ENCODE measurements at places on chromosomes 4 and X. TPM values are rescaled to one million over a fixed set of nuclear protein-coding genes. Genes with fewer than 3 reads are reported as not detected.
A peak's percentile ranks its signal among the peaks of the same experiment; 100 is the strongest.

GRCh38 chr4:48590884-48591283 is 100.8 kb downstream of the ZAR1 start:
- DNase-seq, result no peak

GRCh38 chrX:2705046-2705832 is 14.1 kb downstream of the CD99 start:
- DNase-seq, result no peak

DNA sequence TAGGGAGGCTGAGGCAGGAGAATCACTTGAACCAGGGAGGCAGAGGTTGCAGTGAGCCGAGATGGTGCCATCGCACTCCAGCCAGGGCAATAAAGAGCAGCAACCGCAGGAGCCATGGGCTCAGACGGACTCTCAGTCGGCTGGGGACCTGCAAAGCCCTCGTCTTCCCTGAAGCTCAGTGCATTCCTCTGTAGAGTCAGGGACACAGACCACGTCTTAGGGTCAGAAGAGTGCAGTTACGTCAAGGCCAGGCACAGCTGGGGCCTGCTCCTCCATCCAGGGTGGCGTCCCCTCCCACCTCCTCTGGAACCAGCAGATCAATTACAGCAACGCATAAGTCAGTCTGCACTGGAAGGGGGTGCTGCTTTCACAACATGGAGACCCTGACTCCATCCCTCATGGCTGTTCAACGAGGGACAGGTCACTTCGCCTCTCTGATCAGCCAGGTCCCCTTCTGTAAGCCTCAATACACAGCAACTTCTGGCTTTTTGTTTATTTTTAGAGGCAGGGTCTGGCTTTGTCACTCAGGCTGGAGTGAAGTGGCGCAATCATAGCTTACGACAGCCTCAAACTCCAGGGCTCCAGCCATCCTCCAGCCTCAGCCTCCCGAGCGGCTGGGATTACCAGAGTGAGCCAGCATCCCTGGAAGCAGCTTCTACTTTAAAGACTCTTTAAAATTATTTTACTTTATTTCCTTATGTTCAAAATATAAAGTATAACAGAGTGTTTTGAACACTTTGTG is 76.4 kb downstream of the ZFYVE28 start:
- no peak for DNase-seq

DNA sequence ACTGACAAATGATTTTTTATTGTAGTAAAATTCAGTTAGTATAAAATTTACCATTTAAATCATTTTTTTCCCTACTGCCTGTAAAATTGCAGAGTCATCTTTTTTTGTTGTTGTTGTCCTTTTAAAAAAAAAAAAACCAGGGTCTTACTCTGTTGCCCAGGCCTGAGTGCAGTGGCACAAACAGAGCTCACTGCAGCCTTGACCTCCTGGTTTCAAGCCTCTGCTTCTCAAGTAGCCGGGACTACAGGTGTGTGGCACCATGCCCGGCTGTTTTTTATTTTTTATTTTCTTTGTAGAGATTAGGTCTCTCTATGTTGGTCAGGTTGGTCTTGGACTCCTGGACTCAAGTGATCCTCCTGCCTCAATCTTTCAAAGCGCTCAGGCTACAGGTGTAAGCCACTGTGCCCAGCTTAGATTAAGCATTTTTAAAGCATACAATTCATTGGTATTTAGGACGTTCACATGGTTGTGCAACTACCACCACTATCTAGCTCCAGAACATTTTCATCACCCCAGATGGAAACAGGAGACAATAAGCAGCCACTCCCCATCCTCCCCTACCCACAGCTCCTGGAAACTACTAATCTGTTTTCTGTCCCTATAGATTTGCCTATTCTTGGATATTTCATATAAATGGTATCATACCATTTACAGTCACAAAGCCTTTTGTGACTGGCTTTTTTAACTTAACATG is 59.7 kb upstream of the PGRMC2 start:
- DNase-seq, result peak; percentile 57

GRCh38 chr4:81326581-81326980 is 111.6 kb upstream of the PRKG2 start:
- no peak for DNase-seq

DNA sequence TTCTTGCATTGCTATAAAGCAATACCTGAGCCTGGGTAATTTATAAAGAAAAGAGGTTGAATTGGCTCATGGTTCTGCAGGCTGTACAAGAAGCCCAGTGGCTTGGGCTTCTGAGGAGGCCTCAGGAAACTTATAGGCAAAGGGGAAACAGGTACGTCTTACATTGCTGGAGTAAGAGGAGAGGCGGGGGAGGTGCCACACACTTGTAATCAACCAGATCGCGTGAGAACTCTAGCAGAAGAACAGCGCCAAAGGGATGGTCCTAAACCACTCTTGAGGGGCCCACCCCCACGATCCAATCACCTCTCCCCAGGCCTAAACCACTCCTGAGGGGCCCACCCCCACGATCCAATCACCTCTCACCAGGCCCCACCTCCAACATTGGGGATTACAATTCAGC is 50.6 kb upstream of the SHOX start:
- DNase-seq, result no peak

DNA sequence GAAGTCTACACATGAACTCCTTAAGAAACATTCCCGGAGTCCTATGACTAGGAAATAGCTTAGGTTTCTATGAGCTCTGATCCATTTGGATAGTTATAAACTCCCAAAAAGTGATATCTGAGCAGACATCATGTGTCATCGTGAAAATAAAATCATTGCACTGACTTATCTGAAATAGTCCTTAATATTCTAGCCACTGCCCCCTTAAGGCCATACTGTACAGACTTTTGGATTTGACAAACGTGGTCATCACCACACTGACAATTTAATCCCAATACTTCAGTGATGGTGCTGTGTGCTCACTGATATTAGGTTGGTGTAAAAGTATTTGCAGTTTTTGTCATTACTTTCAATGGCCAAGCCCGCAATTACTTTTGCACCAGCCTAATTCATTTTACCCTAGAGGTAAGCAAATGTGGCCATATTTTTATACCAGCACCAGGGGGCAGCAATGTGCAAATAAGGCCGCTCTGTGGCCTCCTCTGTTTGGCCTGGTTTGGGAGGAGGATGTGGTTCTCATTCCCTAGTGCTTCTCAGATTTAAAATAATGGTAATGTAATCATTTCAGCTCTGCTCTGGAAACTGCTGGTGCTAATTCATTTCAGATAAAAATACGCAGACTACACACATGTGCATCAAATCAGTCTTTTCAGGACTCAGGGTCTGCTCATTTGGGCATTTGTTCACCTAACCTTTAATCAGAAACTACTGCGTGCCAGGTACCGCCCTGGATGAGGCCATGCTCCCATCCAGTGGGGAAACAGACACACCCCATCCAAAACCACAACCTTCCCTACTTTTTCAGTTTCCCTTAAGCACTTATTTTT is 196.4 kb upstream of the C1QTNF7 start:
- peak; percentile 88 for DNase-seq

GRCh38 chr4:86218746-86219473 is 140.9 kb downstream of the MAPK10 start:
- peak; percentile 53 for DNase-seq

GRCh38 chrX:138754861-138755260 is 43.3 kb upstream of the FGF13 start:
- DNase-seq, result no peak

- DNase-seq, result no peak
Measured at GRCh38 chr4:1365271-1366178, 18.5 kb downstream of the UVSSA start.

DNA sequence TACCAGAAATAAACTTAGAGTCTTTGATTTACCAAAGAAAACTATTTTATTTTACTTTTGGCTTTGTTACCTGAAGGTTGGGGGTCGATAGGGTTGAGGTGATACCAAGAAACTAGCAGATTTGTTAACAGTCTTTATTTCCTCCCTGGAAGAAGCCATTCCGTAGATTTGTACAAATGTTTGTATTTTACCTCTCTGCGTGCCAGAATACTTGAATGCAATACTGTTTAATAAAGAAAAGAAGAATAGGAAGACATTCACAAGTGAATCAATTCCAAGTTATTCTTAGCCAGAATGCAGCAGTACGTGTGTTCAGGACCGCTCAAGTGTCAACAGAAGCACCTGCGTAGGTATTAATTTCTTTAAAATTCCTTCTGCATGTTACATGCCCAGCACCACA is 260.3 kb upstream of the TENM3 start:
- no peak for DNase-seq

DNA sequence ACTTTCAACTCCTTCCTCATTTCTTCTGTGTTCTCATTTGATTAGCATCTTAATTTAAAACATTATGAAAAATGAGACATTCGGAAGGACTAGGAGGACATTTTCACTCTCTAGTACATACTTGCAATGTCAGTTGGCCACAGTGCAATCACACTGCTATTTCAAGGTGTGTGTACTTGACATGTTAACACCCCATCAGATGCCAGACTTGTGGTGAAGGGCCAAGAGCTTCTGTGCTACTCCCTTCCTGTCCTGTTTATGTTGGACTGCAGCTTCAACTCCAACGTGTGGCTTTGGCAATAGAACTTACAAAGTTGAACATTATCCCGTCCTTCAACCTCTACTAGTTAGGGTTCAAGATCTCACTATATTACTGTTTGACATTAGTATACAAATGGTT is 221.0 kb downstream of the PALLD start:
- peak; percentile 45 for DNase-seq

- DNase-seq, result no peak
Measured at GRCh38 chr4:7214359-7214758, 22.0 kb downstream of the SORCS2 start.

DNA sequence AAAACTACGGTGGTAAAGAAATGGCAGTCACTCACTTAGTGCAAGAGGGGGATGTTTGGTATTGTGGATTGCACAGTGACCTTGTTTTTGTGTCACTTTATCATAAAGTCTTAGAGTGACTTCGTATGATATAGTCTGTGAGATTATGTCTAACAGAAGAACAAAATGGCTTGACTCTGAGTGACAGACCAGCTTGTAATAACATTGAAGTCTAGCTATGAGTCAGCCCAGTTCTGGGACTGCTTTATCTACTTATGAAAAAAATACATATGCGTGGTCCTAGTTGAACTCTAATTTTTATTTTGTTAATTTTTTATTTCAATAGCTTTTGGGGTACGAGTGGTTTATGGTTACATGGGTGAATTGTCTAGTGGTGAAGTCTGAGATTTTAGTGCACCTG is 20.0 kb downstream of the DCLK2 start:
- DNase-seq, result peak; percentile 69

- no peak for DNase-seq
Measured at GRCh38 chr4:159008671-159009070, 94.2 kb upstream of the RAPGEF2 start.

DNA sequence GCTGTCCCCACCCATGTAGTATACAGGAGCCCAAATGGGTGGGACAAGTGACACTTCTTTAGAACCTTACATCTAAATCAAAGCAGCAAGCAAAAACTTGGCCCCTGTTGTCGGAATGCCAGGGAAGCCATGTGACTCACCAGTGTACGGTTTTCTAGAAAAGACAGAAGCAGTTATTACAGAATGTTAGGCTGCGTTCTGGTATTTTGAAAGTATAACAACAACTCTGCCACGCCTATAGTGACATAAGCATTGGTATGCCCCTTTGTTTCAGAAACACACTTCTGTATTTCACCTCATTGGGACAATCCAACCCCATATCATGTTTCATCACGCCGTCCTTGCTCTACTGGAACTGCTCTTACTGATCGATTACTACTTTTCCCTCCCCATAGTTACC is 14.8 kb downstream of the PDHA1 start:
- DNase-seq, result no peak

DNA sequence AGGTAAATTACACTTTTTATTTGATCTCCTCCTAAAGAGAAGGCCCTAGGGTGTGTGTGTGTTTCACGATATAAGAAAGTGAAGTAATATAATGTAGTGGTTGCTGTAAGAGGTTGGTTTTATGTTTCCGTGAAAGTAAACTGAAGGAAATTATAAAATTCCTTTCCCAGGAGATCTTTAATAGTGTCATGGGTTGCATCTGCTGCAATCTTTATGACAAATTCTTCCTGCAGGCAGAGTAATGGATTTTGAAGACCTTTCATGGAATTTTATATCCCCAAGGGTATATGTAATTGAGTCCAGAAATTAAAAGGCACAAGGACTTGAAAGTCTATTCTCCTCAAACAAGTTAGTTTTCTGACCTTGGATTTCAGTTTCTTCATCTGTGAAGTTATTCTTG is 538.6 kb downstream of the ANKRD50 start:
- no peak for DNase-seq

DNA sequence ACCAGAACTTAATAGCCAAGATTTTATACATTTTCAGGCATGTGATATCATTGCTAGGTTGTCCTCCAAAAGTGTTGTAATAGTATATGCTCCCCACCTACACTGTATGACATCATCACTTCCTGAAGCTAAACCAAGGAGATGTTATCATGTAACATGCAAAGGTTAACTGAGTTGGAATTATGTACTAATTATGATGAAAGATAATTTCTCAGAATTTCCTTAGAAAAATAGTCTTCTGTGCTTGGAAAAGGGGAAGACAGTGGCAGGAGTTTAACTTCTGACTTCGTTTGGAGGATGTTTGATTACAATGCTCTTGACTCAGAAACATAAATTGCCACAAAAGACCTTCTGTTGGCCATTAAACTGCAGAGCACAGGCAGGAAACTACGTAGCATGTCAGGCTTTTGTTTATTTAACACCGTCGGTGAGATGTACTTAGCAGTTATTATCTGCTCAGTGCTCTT is 83.6 kb upstream of the GUCY1A1 start:
- DNase-seq, result peak; percentile 92

DNA sequence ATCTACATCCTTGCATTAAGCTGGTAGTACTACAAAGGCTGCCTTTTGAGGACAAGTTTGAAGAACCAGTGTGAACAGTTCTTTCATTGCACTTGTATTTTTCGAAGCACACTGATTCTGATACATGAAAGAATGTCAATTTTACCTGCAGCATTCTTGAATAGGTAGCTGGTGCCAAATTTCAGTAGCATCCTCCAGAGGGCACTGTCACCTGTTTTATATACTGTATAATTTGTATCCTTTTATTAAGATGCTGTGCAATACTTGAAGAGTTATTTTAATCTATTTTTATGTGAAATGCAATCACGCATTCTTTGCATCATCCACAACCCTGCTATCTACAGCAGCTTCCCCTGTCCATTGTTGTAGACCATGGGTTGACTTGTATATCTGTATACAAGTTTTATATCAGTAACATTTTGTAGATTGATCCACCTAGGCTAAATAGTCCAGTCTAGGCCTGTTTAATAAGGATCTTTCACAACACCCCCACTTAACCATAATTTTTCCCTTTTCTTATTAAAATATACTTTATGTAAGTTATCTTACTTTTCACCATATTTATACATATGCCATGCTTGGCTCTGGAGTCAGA is 325.7 kb downstream of the PCDH7 start:
- DNase-seq, result peak; percentile 24

PALLD gene
- 112 TPM for total RNA-seq

PRKG2 gene
- 2.0 TPM for total RNA-seq
